ENCODE measurements at places on chromosomes 5 and 9. TPM values are rescaled to one million over a fixed set of nuclear protein-coding genes. Genes with fewer than 3 reads are reported as not detected.
A peak's percentile ranks its signal among the peaks of the same experiment; 100 is the strongest.

- no peak for DNase-seq
- H3K4me1 ChIP-seq = no peaks in the 10 kb centered on the region
- no peak overlapping the region for H3K27ac ChIP-seq
- no peaks in the 10 kb centered on the region for H3K27me3 ChIP-seq
- H3K36me3 ChIP-seq = no peaks in the 10 kb centered on the region
Observed at GRCh38 chr9:18756712-18757125, 276.3 kb downstream of the SAXO1 start.

- H3K27ac ChIP-seq = no peak overlapping the region
- H3K4me1 ChIP-seq = no peaks in the 10 kb centered on the region
- H3K4me3 ChIP-seq = no peak overlapping the region
- peaks cover 5% of the 10 kb centered on the region for H3K27me3 ChIP-seq
Observed at GRCh38 chr9:18877984-18878383, 155.0 kb downstream of the SAXO1 start.

The HAPLN1 gene
- not detected for total RNA-seq

DNA sequence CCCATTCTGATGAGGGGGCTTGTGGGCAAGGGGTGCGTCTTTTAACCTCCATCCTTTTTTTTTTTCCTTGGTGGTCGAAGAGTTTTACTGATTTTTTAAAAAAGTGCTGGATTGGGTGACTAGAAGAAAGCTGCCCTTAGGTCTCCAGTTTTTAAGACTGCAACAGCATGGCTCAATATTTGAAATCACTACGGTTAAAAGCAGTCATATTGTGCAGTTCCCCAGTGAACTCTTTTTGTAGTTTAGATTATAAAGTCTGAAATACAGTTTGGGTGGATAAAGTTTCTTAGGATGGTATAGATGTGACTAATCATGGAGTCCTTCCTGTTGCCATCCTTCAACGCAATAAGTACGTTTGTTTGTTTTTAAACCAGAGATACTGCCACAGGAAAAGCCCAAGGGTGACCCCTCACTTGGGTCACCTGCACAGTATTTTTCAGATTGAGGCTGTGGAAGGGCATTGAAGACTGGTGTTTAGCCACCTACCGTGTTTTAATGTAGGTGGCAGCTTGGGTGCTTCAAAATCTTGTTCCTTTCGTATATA lies 520 bp upstream of the DHFR start:
- H3K27me3 ChIP-seq = no peaks in the 10 kb centered on the region
- peaks cover 34% of the 10 kb centered on the region for H3K36me3 ChIP-seq
- peak overlapping the region; percentile 65 for H3K4me3 ChIP-seq
- peak overlapping the region; percentile 69 for H3K27ac ChIP-seq
- no peak for DNase-seq
- peaks cover 20% of the 10 kb centered on the region for H3K4me1 ChIP-seq

DNA sequence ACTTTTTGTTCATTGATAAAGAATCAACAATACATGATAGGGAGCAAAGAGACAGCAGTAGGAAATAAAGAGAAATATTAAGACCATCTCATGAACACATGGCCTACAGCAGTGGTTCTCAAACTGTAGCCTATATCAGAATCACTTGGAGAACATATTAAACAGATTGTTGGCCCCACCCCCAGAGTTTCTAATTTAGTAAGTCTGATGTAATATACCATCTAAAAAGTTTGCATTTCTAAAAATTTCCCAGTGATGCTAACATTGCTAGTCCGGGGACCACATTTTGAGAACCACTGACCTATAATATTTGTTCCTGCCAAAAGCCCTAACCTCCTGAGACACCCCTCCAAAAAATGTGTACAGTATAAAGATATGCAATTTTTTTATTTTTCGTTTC lies 306.2 kb upstream of the NREP start:
- DNase-seq = no peak
- no peak overlapping the region for H3K27ac ChIP-seq
- peaks cover 4% of the 10 kb centered on the region for H3K27me3 ChIP-seq

- H3K36me3 ChIP-seq = peaks cover 39% of the 10 kb centered on the region
- H3K4me3 ChIP-seq = no peak overlapping the region
- DNase-seq = no peak
- H3K27ac ChIP-seq = no peak overlapping the region
- H3K4me1 ChIP-seq = no peaks in the 10 kb centered on the region
- H3K27me3 ChIP-seq = no peaks in the 10 kb centered on the region
Observed at GRCh38 chr9:7139886-7140285, 382.1 kb downstream of the KDM4C start.

DNA sequence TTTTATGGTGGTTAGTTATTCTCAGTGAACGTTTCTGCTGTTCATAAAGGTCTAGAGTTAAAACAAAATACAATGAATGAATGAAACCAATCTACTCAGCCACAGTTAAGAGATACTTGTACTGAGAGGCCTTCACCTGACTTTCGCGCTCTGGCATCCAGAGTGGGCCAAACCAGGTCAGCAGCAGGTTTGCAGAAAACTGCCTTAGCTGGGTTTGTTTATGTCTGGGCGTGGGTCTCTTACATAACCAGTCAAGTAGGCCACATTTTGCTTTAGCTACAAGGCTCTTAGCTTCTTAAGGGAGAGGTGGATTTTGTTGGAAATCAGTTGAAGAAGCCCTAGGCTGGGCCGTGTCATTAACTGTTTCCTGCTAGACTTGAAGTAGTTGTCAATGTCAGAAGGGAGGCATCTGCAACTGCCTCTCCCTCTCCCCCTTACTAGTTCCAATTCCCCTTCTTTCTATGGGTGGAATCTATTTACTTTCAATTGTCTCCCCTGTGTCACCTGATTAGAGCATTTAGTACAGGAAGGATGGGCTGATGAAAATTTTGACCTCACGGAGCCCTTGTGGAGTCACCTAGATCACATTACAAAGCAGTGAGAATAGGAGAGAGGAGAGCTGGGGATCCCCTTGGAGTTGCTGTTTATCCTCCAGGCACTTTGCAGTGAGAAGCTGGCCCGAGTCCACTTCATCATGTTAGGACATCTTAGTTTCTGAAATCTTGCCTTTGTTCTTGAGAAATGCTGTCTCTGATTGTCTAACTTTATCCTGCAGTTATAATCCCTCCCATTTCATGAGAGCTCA lies 200.5 kb downstream of the ARHGEF28 start:
- no peaks in the 10 kb centered on the region for H3K36me3 ChIP-seq
- no peaks in the 10 kb centered on the region for H3K27me3 ChIP-seq
- no peak for DNase-seq
- H3K4me3 ChIP-seq = no peak overlapping the region
- no peaks in the 10 kb centered on the region for H3K4me1 ChIP-seq
- no peak overlapping the region for H3K27ac ChIP-seq

GRCh38 chr5:93096561-93096960 lies 484.5 kb downstream of the NR2F1-AS1 start:
- H3K27ac ChIP-seq = no peak overlapping the region
- no peak for DNase-seq
- H3K27me3 ChIP-seq = no peaks in the 10 kb centered on the region
- H3K36me3 ChIP-seq = no peaks in the 10 kb centered on the region

The NUTM2F gene
- total RNA-seq = not detected

DNA sequence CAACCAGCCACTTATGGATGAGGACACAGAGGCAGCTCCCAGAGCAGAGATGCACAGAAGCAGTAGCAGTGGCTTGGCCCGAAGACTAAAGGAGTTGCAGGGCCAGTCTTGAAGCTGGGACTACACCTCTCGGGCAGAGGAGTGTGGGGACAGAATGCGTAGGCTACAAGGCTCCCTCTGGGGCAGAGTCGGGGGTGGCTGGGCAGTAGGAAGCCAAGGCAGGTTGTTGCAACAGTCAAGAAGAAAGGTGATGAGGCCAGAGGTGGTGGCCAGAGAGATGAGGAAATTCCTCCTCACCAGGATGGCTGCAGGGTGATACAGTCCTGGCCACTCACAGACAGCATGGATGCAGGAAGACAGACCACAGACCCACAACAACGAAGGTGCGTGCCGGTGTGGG lies 4.9 kb upstream of the N4BP3 start:
- H3K36me3 ChIP-seq = no peaks in the 10 kb centered on the region
- no peak for DNase-seq
- H3K27ac ChIP-seq = no peak overlapping the region
- peaks cover 12% of the 10 kb centered on the region for H3K4me1 ChIP-seq
- no peaks in the 10 kb centered on the region for H3K27me3 ChIP-seq

The PRRX2 gene
- total RNA-seq = not detected

The ZNF169 gene
- total RNA-seq = 5.1 TPM

The DDX46 gene
- total RNA-seq = 35.8 TPM

GRCh38 chr5:95704150-95704549 lies 21.4 kb upstream of the SPATA9 start:
- no peaks in the 10 kb centered on the region for H3K4me1 ChIP-seq
- H3K36me3 ChIP-seq = no peaks in the 10 kb centered on the region
- no peaks in the 10 kb centered on the region for H3K27me3 ChIP-seq
- no peak overlapping the region for H3K4me3 ChIP-seq
- no peak overlapping the region for H3K27ac ChIP-seq
- no peak for DNase-seq
